ENCODE measurements at places on chromosomes 7 and 10.

GRCh38 chr7:108003599-108003935 is 606 bp upstream of the LAMB1 start:
- peaks cover 51% of the 10 kb centered on the region for H3K27me3 ChIP-seq
- peaks cover 14% of the 10 kb centered on the region for H3K36me3 ChIP-seq
- H3K4me1 ChIP-seq: no peaks in the 10 kb centered on the region
- H3K27ac ChIP-seq: no peak overlapping the region

- no peak overlapping the region for H3K27ac ChIP-seq
- no peak for DNase-seq
- H3K27me3 ChIP-seq: no peaks in the 10 kb centered on the region
Observed at GRCh38 chr7:158746957-158747356, 42.4 kb upstream of the NCAPG2 start.

- no peaks in the 10 kb centered on the region for H3K4me1 ChIP-seq
- H3K36me3 ChIP-seq: no peaks in the 10 kb centered on the region
- H3K27ac ChIP-seq: no peak overlapping the region
- H3K4me3 ChIP-seq: no peak overlapping the region
- no peak for DNase-seq
Observed at GRCh38 chr10:126586878-126587277, 83.6 kb downstream of the C10orf90 start.

DNA sequence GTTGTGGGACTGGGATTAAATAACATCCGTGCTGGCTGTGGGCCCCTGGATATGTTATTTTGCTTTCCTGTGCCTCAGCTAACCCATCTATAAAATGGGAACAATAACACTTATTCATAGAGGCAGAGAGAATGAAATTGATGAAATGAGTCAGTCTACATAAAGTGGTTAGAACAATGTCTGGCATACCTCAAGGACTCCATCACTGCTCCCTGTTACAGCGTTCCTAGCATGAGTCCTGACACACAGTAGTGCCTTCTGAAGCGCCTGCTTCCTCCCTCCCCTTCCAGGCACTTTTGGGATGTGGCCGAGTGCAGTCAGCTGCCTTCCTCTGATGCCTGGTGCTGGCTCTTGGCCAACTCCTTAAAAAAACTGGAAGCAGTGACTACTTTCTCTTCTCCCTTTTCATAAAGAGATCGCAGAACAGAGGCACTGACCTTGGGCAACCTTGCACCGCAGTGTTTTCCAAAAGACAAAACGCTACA is 108.4 kb upstream of the ZMIZ1 start:
- H3K4me1 ChIP-seq: peaks cover 12% of the 10 kb centered on the region
- H3K4me3 ChIP-seq: no peak overlapping the region
- H3K27ac ChIP-seq: no peak overlapping the region

- H3K4me3 ChIP-seq: no peak overlapping the region
- no peaks in the 10 kb centered on the region for H3K36me3 ChIP-seq
Observed at GRCh38 chr10:28637346-28637745, 40.0 kb upstream of the BAMBI start.

- peaks cover 6% of the 10 kb centered on the region for H3K36me3 ChIP-seq
- no peaks in the 10 kb centered on the region for H3K4me1 ChIP-seq
- no peak overlapping the region for H3K4me3 ChIP-seq
- no peak for DNase-seq
Observed at GRCh38 chr7:45032421-45032820, 32.4 kb downstream of the CCM2 start.

- no peak for DNase-seq
- H3K4me1 ChIP-seq: no peaks in the 10 kb centered on the region
- H3K36me3 ChIP-seq: no peaks in the 10 kb centered on the region
- H3K27ac ChIP-seq: no peak overlapping the region
- H3K27me3 ChIP-seq: no peaks in the 10 kb centered on the region
- no peak overlapping the region for H3K4me3 ChIP-seq
Observed at GRCh38 chr10:94315024-94315451, 47.7 kb downstream of the NOC3L start.

GRCh38 chr7:45661302-45661995 is 87.3 kb downstream of the ADCY1 start:
- H3K27me3 ChIP-seq: no peaks in the 10 kb centered on the region
- H3K4me3 ChIP-seq: no peak overlapping the region
- H3K4me1 ChIP-seq: no peaks in the 10 kb centered on the region
- no peaks in the 10 kb centered on the region for H3K36me3 ChIP-seq
- DNase-seq: peak; percentile 5
- H3K27ac ChIP-seq: no peak overlapping the region

DNA sequence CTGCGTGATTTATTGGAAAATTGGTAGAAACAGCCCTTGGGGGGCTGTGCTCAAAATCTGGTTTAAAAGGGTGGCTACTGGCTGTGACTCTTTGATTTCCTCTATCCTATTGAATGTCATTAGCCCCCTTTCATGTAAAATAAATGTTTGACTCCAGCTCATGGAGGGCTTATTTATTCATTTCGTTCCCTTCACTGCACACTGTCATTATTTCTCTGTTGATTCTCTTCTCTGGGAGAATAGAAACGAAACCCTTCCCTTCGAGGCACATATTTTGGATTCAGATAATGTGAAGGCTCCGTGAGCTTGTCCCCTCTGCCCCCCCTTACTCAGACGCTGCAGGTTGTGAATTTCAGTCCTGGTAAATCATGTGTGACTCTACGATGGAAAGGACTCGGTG is 203.9 kb upstream of the GPR26 start:
- H3K4me1 ChIP-seq: peaks cover 8% of the 10 kb centered on the region
- no peak for DNase-seq
- no peaks in the 10 kb centered on the region for H3K36me3 ChIP-seq
- no peak overlapping the region for H3K4me3 ChIP-seq

- DNase-seq: no peak
- no peak overlapping the region for H3K27ac ChIP-seq
- no peak overlapping the region for H3K4me3 ChIP-seq
- no peaks in the 10 kb centered on the region for H3K4me1 ChIP-seq
- H3K36me3 ChIP-seq: no peaks in the 10 kb centered on the region
Observed at GRCh38 chr10:10665750-10666149, 351.9 kb upstream of the CELF2 start.

DNA sequence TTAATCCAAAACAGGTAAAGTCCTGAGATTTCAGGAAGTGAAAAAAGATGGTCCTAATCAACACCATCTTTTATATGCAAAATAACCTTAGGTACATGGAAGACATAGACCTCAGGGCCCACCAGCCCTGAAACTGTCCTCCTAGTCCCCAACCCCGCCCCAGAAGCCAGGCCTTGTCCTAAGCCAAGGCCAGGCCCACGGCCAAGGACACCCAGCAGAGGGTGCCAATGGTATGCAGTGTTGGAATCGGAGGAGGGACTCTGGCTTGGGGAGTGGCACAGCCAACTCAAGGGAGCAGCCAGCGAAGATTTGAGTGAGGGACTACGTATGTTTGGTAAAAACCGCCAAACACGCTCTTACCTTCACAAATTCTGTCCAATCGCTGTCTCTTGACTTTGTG is 96.7 kb downstream of the ZRANB1 start:
- H3K27ac ChIP-seq: no peak overlapping the region
- H3K4me3 ChIP-seq: no peak overlapping the region
- peaks cover 22% of the 10 kb centered on the region for H3K36me3 ChIP-seq
- peak; percentile 66 for DNase-seq
- H3K4me1 ChIP-seq: peaks cover 20% of the 10 kb centered on the region
